ENCODE measurements at places on chromosomes 5 and 9.
A peak's percentile ranks its signal among the peaks of the same experiment; 100 is the strongest.

DNA sequence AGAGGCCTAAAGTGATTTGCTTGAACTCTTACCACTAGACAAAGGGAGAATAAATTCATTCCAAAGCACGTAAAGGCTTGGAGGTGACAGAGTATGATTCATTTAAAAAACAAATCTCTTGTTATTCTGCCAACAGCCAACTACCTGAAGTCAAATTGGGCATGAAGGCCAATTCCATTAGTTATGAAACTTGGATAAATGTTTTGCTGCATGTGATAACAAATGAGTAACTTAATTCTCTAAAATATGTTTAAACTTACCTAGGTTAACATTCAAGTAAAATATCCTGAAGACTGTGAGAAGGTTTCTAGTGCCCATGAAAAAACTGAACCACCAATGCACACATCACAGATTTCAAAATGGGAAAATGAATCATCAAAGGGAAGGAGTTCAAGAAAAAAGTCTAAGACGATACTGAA, 120.1 kb upstream of the TSLP start:
- no peak overlapping the region for H3K4me3 ChIP-seq
- no peak for DNase-seq

- no peaks in the 10 kb centered on the region for H3K4me1 ChIP-seq
- H3K27me3 ChIP-seq: no peaks in the 10 kb centered on the region
- no peak for DNase-seq
- no peak overlapping the region for H3K4me3 ChIP-seq
Observed at GRCh38 chr5:8615142-8615858, 746.4 kb downstream of the MTRR start.

DNA sequence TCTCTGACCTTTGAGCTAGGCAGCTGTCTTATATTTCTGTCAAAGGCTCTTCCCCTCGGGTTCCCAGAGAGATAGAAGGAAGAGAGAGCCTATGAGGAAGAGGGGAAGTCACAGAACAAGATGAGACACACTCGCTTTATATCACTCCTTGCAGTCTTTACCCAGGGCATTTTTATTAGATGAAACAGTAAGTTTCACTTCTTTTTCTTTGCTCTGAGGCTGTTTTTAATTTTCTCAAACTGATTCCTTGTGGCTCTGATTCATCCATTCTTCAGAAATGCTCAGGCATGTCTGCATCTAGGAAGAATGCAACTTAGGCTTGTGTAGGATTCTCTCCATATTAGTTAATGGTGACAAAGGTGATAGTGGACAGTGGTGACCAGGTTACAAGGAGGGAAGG, 132.9 kb upstream of the CHD1 start:
- no peaks in the 10 kb centered on the region for H3K27me3 ChIP-seq
- no peak for DNase-seq
- no peak overlapping the region for H3K4me3 ChIP-seq
- H3K4me1 ChIP-seq: no peaks in the 10 kb centered on the region
- no peaks in the 10 kb centered on the region for H3K36me3 ChIP-seq

- H3K36me3 ChIP-seq: no peaks in the 10 kb centered on the region
- H3K4me1 ChIP-seq: no peaks in the 10 kb centered on the region
- H3K27ac ChIP-seq: no peak overlapping the region
- DNase-seq: no peak
Observed at GRCh38 chr5:156402387-156402921, 75.5 kb downstream of the SGCD start.

- no peak overlapping the region for H3K27ac ChIP-seq
- H3K4me3 ChIP-seq: no peak overlapping the region
- H3K27me3 ChIP-seq: no peaks in the 10 kb centered on the region
- H3K4me1 ChIP-seq: no peaks in the 10 kb centered on the region
- H3K36me3 ChIP-seq: no peaks in the 10 kb centered on the region
Observed at GRCh38 chr5:111656580-111656979, 100.4 kb downstream of the NREP start.

GRCh38 chr5:15132816-15133405, 261.3 kb upstream of the ANKH start:
- no peak overlapping the region for H3K4me3 ChIP-seq
- no peak overlapping the region for H3K27ac ChIP-seq
- no peaks in the 10 kb centered on the region for H3K27me3 ChIP-seq
- no peaks in the 10 kb centered on the region for H3K36me3 ChIP-seq
- no peak for DNase-seq

GRCh38 chr5:36360307-36360706, 58.6 kb upstream of the RANBP3L start:
- no peak for DNase-seq
- H3K36me3 ChIP-seq: no peaks in the 10 kb centered on the region
- H3K27me3 ChIP-seq: no peaks in the 10 kb centered on the region
- no peak overlapping the region for H3K4me3 ChIP-seq
- no peak overlapping the region for H3K27ac ChIP-seq

GRCh38 chr5:23268136-23268535, 239.3 kb upstream of the PRDM9 start:
- H3K4me1 ChIP-seq: no peaks in the 10 kb centered on the region
- H3K4me3 ChIP-seq: no peak overlapping the region
- H3K36me3 ChIP-seq: no peaks in the 10 kb centered on the region
- no peaks in the 10 kb centered on the region for H3K27me3 ChIP-seq
- no peak overlapping the region for H3K27ac ChIP-seq

- no peak overlapping the region for H3K27ac ChIP-seq
- H3K4me1 ChIP-seq: no peaks in the 10 kb centered on the region
- H3K4me3 ChIP-seq: no peak overlapping the region
Observed at GRCh38 chr5:60835554-60835953, 8.5 kb downstream of the ELOVL7 start.

DNA sequence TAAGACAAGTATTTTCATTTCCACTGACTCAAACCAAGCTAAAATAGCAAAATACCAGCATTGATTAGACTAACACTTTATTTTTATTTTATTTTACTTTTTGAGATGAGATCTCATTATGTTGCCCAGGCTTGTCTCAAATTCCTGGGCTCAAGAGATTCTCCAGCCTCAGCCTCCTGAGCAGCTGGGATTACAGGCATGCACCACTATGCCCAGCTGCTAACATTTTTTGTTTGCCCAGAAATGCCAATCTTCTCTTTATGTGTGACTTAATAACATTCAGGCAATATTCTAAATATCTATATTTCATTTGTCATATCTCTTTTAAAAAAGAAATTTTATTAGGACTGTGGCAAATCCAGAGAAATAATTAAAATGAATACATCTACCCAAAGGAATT, 55.0 kb downstream of the OXCT1 start:
- H3K4me1 ChIP-seq: no peaks in the 10 kb centered on the region
- H3K27me3 ChIP-seq: no peaks in the 10 kb centered on the region
- no peaks in the 10 kb centered on the region for H3K36me3 ChIP-seq
- DNase-seq: no peak

- H3K4me3 ChIP-seq: no peak overlapping the region
- H3K36me3 ChIP-seq: no peaks in the 10 kb centered on the region
- H3K27ac ChIP-seq: peak overlapping the region; percentile 31
- H3K27me3 ChIP-seq: no peaks in the 10 kb centered on the region
- DNase-seq: no peak
- H3K4me1 ChIP-seq: peaks cover 100% of the 10 kb centered on the region
Observed at GRCh38 chr9:134378901-134379338, 52.7 kb downstream of the RXRA start.

- no peak for DNase-seq
- H3K4me3 ChIP-seq: no peak overlapping the region
- H3K27ac ChIP-seq: no peak overlapping the region
- H3K4me1 ChIP-seq: peaks cover 18% of the 10 kb centered on the region
Observed at GRCh38 chr9:129637673-129638439, 4.1 kb downstream of the ASB6 start.

- peak overlapping the region; percentile 58 for H3K4me3 ChIP-seq
- peaks cover 62% of the 10 kb centered on the region for H3K27me3 ChIP-seq
- peaks cover 42% of the 10 kb centered on the region for H3K4me1 ChIP-seq
Observed at GRCh38 chr5:177404641-177405179, 4.2 kb upstream of the PFN3 start.

GRCh38 chr5:133109655-133110483, 58.1 kb downstream of the HSPA4 start:
- no peaks in the 10 kb centered on the region for H3K4me1 ChIP-seq
- peak; percentile 39 for DNase-seq
- H3K27ac ChIP-seq: no peak overlapping the region
- no peaks in the 10 kb centered on the region for H3K36me3 ChIP-seq
- no peaks in the 10 kb centered on the region for H3K27me3 ChIP-seq
- no peak overlapping the region for H3K4me3 ChIP-seq

GRCh38 chr5:179800071-179800695, 6.4 kb downstream of the LTC4S start:
- H3K4me3 ChIP-seq: no peak overlapping the region
- H3K4me1 ChIP-seq: peaks cover 48% of the 10 kb centered on the region
- no peaks in the 10 kb centered on the region for H3K27me3 ChIP-seq

DNA sequence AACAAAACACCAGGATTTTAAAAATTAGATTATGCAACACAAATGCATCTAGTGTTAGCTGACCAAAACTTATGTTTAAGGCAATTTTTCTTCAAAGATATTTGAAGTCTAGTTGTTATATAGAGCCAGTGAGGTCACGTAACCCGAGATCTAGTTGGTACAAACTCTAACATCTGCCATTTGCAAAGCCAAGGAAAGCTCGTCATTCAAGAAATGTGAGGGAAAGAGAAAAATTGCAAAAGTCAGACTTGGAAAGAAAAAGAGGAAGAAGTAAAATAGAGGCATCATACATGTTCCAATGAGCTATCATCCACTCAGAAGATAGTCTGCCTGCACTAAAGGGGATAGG, 293.4 kb upstream of the PUM3 start:
- no peak for DNase-seq
- H3K36me3 ChIP-seq: no peaks in the 10 kb centered on the region
- no peak overlapping the region for H3K4me3 ChIP-seq
- H3K27ac ChIP-seq: no peak overlapping the region
- H3K4me1 ChIP-seq: no peaks in the 10 kb centered on the region

DNA sequence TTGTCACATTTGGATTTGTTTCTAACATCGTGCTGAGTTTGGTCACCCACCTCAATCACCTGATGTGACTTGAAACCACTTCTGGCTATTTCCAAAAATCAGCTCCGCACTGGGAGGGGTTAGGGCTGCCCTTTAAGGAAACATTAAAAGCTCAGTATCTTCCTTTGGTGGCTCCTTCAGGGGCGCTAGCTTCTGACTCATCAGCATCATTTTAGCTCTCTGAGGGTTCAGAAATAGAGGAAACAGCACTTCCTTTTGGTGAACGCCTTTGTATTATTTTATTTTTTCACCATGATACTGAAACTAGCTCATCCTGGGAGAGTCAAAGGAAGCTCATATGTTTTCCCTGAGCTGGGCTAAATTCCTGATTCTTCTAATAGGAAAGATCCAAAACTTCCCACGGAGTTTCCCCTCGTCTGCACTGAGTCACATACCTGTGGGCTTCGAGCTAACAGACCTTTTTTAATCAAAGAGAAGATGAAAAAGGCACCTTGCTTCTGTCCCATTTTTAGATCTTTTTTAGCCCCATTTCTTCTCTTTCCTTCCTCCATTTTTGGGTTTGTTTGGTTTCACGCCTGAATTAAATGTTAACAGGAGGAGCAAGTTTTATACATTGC, 48.2 kb downstream of the ROPN1L start:
- H3K27me3 ChIP-seq: no peaks in the 10 kb centered on the region
- peaks cover 6% of the 10 kb centered on the region for H3K4me1 ChIP-seq
- no peak overlapping the region for H3K27ac ChIP-seq
- no peak overlapping the region for H3K4me3 ChIP-seq

DNA sequence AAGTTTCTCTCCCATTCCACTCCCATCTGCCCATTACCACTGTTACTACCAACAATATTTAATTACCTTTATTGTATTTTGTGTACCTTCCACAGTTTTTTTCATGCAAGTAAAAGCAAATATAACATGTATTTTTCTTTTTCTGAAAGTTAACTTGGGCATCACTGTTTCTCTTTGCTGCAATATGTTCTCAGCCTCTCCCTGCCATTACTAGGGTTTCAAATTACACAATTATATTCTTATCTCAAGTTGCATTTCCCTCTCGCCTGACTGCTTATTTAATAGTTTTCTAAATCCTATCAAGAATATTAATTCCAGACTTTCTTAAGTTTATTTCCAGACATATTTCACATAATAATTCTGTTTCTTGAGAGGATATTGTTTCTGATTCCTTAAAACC, 46.9 kb upstream of the GAS1 start:
- no peaks in the 10 kb centered on the region for H3K4me1 ChIP-seq
- no peaks in the 10 kb centered on the region for H3K27me3 ChIP-seq
- DNase-seq: no peak
- H3K27ac ChIP-seq: no peak overlapping the region

GRCh38 chr5:61280205-61280604, 51.9 kb upstream of the ZSWIM6 start:
- H3K27me3 ChIP-seq: no peaks in the 10 kb centered on the region
- no peak overlapping the region for H3K4me3 ChIP-seq
- DNase-seq: no peak

DNA sequence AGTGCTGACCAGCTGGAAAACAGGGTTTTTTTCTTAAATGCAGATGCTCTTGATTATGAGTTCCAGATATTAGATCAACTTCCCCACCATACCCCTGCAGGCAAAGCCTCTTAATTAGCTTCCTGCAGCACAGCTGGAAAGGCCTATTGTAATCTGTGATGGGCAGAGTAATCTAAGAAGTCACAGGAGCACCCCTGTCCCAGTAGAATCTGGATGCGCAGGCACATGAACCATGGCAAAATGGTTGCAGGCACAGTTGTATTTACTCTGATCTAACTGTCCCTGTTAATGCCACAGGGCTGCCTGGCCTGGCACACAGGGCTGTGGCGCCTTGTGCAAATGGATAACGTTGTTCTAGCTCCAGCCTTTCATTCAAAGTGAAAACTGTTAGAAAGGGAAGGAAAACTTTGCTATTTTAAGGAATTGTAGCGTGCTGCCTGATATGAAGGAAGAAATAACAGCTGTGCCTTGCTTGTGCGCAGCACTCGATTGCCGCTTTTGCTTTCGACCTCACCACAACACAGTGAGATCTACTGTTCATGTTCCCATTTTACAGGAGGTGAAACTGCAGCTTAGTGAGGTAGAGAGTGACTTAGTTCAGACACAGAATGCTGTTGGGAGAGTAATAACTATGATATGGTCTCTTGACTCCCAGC, 2.3 kb downstream of the TGFBI start:
- H3K4me3 ChIP-seq: no peak overlapping the region
- no peaks in the 10 kb centered on the region for H3K27me3 ChIP-seq
- DNase-seq: no peak
- H3K4me1 ChIP-seq: peaks cover 41% of the 10 kb centered on the region

DNA sequence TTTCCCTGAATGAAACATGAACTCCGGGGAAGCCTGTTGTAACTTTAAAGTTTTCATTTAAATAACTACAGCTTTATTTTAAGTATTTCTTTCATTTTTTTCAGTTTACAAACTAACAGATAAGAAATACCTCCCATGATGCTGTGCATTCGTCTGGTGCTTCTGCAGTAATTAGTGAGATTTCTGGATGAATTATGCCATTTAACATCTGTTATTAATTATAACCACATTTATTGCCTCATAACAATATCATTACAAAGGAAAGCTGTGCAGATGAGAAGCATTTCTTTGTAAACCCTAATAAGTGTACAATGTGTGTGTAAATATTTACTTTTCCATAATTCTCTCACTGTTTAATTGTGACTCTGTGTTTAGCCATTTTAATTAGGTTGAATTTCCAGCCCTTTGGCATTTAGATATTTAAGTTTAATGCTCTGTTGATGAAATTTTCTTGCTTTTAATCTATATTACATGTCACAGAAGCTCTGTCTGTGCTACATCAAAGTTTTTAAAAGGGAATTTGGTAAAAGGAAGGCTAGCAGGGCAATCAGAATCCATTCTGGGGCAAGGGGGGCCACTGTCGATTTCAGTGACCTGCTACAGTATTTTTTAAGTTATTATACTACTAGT, 418.0 kb downstream of the SPATA31D1 start:
- H3K36me3 ChIP-seq: no peaks in the 10 kb centered on the region
- no peak overlapping the region for H3K4me3 ChIP-seq
- no peaks in the 10 kb centered on the region for H3K4me1 ChIP-seq
- H3K27ac ChIP-seq: no peak overlapping the region

Measured in tibial nerve (tissue), 4 donors.